ENCODE measurements at places on chromosomes 2 and 18.

GRCh38 chr2:80545420-80546210 is 241.1 kb upstream of the LRRTM1 start:
- no peak for DNase-seq

GRCh38 chr2:11514081-11514730 is 19.6 kb upstream of the GREB1 start:
- no peak for DNase-seq

GRCh38 chr18:27040796-27041195 is 144.3 kb downstream of the CHST9 start:
- DNase-seq = no peak

DNA sequence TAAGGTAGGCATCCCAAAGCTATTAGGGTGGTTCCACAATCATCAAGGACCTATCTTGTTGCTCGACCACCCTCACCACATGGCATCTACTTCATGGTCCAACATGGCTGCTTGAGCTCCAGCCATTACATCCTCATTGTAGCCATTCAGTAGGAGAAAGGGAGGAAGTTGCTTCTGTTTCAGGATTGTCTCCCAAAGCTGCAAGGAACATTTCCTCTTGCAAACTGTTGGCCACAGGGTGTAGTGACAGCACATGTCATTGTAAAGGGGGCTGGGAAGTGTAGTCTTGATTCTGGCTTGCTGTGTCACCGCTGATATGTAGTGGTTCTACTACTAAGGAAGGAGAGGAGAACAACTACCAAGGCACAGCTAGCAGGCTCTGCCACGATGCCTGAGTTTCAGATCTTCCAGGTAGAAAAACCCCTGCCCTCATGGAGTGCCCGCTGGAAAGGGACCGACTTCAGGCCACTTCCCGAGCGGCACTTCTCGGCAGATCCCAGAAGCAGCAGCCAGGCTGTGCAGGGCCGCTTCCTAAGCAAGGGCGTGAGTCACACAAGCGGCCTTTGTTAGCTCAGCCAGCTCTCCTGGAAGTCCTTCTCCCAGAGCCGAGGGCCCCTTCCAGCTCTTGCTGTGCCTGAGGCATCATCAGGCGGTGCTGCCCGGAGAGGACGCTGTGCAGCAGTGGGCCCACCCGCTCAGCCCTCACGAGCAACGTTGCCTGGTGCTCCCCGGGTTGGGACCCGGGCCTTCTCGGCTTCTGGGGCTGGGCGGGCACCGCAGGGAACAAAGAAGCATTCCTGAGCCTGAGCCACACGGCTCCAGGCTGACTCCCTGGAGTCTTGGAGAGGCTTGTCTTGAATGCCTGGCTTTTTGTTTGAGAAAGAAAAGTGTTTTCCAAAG is 58.2 kb downstream of the HS6ST1 start:
- no peak for DNase-seq

DNA sequence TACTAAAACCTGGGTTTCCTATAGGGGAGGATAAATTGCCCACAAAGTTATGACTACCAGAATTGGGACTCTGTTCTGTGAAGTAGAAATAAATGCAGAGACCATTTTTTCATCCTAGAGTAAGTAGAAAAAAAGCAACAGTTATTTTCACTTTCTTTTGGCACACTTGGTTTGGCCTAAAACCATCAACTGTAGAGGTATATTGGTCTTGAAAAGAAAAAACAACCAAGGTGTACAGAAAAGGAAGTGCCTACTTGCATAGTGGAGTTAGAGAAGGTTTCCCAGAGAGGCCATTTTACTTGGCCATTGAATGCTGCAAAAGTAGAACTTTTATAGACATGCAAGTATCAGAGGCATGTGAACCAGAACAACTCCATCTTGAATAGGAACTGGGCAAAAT is 89.4 kb upstream of the TACR1 start:
- DNase-seq = no peak

DNA sequence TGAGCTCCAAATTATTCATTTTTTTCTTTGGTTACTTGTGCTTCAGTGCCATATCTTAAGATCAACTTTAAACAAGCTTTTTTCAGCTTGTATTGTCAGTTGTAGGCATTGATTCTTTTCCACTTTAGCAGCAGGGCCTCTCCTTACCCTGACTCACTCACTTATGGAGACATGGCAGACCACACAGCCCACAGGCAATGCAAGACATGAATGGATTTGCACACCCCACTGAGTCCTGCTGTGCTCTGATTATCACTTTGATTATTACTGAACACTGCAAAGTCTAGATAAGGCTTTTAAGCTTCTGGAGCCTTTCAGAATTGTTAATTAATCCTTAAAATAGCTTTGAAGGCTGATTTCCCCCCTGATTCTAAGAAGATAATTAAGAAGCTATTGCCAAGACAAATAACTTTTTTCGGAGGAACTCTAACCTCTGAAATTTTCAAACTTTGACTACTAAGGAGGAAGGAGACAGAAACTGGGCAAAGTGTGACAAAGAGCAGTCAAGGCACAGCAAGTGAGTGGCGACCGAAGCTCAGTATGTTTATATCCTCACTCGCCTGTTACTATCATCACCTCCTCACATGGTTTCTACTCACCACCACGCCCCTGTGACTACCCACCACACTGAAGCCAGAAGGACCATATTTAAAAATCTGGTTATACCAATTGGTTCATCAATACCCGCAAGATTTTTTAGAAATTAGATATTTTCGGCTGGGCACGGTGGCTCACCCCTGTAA is 43.3 kb downstream of the CACNB4 start:
- no peak for DNase-seq

GRCh38 chr2:129802290-129802689 is 177.2 kb upstream of the RAB6C start:
- no peak for DNase-seq

DNA sequence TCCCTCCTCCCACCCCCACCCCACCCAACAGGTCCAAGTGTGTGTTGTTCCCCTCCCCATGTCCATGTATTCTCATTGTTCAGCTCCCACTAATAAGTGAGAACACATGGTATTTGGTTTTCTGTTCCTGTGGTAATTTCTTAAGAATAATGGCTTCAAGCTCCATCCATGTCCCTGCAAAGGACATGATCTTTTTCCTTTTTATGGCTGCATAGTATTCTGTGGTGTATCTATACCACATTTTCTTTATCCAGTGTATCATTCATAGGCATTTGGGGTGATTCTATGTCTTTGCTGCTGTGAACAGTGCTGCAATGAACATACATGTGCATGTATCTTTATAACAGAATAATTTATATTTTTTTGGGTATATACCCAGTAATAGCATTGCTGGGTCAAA is 12.3 kb upstream of the ASAP2 start:
- no peak for DNase-seq

GRCh38 chr2:119011162-119011909 is 69.3 kb downstream of the MARCO start:
- peak; percentile 20 for DNase-seq

GRCh38 chr2:238502088-238502810 is 75.5 kb downstream of the ASB1 start:
- no peak for DNase-seq

GRCh38 chr2:71884303-71885042 is 263.2 kb downstream of the CYP26B1 start:
- no peak for DNase-seq

DNA sequence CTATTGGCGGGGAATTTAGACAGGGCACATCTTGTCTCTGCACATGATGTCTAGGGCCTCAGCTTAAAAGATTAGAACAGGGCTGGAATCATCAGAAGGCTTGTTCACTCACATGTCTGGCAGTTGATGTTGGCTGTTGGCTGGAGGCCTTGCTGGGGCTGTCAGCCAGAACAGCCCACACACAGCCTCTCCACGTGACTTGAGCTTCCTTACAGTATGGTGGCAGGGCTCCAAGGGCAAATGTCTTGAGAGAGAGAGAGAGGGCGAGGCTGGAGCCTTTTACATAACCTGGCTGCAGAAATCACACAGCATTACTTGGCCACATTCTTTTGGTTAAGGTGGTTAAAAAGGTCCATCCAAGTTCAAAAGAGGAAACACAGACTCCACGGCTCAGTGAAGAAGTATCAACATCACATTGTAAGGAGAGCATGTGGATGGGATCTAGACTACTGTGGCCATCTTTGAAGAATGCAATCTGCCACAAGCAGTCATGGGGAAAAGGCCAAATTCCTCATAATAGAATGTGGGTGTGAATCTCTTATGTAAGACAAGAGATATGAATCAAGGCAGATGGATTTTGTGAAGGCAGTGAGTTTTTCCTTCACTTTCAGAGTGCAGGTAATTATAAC is 30.4 kb downstream of the SRSF7 start:
- no peak for DNase-seq

DNA sequence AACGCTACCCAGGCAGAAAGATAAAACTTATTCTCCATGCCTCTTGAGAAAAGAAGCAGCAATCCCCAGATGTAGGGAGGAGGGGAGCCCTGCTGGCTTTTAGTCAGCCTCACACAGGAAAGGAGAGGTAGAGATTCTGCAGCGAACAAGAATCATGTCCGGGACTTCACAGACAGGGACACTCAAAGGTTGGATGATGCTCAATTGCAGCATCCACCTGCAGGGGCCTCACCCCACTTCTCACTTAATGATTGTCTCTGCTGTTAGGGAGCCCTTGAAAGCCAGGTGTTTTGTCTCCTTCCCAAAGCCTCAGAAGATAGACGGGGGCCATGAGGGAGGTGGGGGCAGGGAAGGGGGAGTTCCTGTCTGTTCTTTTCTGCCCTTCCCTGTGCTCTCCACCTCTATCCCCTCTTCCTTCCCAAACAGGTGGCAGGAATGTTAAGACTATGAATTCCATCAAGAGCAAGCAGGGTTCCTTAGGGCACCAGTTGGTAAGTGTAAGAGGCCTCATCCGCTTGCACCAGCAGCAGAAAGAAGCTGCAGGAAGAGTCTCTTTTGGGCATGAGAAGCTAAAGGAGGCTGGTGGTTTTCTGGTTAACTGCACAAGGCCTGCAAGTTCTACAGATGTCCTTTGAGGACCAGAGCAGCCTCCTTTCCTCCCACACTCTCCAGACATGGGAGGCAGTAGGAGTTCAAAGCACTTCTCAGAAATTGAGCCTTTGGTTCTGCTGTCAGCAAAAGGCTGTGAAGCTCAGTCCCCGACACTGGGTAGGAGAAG is 154.7 kb upstream of the TNP1 start:
- DNase-seq = no peak

DNA sequence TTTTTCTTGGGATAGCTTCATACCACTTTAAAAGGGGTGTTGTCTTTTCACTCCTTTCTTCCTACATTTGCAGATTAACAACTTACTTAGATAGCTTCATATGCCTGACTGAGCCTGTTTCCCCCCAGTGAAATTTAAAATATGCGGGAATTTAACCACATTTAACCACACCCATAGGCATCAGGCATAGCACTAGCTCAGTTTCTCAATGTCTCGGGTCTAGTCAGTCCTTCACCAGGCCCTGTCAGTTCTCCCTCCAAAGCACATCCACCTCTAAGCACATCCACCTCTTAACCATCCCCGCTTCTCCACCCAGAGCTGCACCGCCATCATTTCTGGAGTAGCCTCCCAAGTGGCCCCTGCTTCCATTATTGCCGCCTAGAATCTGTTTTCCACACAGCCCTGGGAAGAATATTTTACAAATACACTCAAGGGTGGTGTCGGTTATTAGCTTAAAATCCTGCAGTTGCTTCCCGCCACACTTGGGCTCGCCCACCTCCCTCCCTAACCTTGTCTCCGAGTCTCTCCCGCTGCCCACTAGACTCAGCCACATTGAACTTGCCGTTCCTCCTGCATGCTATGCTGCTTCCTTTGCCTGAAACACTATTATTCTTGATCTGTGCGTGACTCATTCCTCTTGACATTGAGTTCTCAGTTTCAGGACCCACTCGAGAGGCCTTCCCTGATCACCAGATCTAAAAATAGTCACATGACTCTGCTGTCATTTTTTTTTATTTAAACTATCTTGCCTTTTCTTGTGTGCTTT is 68.3 kb downstream of the SPTBN1 start:
- peak; percentile 30 for DNase-seq

DNA sequence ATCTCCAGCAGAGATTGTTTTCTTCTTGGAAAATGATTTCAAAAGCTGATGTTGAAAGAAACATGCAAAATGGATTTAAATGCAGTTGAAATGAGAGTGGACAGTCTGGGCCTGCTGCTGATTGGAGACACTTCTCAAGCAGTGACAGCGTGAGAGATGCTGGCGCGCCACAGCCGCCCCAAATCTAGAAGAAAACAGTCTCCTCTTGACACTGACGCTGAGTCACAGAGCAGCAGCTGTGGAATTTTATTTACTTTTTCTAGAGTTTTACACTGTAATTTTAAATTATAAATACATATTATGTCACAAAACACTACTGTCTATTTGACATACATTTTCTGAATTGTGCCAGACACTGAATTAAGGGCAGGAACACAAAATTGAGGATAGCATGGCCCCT is 121.8 kb upstream of the TMEM200C start:
- DNase-seq = no peak

- peak; percentile 64 for DNase-seq
These were observed 5.3 kb upstream of the GDF7 start for GRCh38 chr2:20661421-20662307.

DNA sequence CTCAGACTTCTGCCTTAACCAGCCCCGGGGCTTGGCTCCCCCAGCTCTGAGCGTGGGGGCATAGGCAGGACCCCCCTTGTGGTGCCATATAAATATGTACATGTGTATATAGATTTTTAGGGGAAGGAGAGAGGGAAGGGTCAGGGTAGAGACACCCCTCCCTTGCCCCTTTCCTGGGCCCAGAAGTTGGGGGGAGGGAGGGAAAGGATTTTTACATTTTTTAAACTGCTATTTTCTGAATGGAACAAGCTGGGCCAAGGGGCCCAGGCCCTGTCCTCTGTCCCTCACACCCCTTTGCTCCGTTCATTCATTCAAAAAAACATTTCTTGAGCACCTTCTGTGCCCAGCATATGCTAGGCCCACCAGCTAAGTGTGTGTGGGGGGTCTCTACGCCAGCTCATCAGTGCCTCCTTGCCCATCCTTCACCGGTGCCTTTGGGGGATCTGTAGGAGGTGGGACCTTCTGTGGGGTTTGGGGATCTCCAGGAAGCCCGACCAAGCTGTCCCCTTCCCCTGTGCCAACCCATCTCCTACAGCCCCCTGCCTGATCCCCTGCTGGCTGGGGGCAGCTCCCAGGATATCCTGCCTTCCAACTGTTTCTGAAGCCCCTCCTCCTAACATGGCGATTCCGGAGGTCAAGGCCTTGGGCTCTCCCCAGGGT is 5.5 kb downstream of the CTDSP1 start:
- DNase-seq = no peak

- DNase-seq = peak; percentile 79
These were observed at the start of gene UBXN2A for GRCh38 chr2:23939987-23940717. TSS of gene UBXN2A (plus strand) at chr2:23940463. CDS start at chr2:23958315, 17,852 bp downstream.

GRCh38 chr2:231287696-231288095 is 89.3 kb downstream of the ARMC9 start:
- DNase-seq = no peak

Data from stimulated activated naive CD8-positive, alpha-beta T cell treated with anti-CD3 and anti-CD28 coated beads, Interleukin-15, amount 100 ng/mL, for 72 hours (primary cell).